ENCODE measurements at places on chromosomes 5 and 9. TPM values are rescaled to one million over a fixed set of nuclear protein-coding genes. Genes with fewer than 3 reads are reported as not detected.

The UNC13B gene
- total RNA-seq, result 17.8 TPM

The DIPK1B gene
- 35.2 TPM for total RNA-seq

The SV2C gene
- not detected for total RNA-seq

The TMEM174 gene
- total RNA-seq, result not detected

The FOXD4L6 gene
- total RNA-seq, result 0.15 TPM

The DMRT3 gene
- total RNA-seq, result not detected

The ST6GALNAC6 gene
- total RNA-seq, result 56.7 TPM

The ZNF608 gene
- total RNA-seq, result 28.0 TPM

The RETREG1 gene
- 145 TPM for total RNA-seq

The ZBED3 gene
- 9.7 TPM for total RNA-seq

The ANKRD31 gene
- 0.08 TPM for total RNA-seq

The FAM193B gene
- 30.1 TPM for total RNA-seq

The SLC23A1 gene
- total RNA-seq, result not detected

The CACNA1B gene
- total RNA-seq, result 0.39 TPM

The SLC25A2 gene
- total RNA-seq, result not detected

The MEIKIN gene
- not detected for total RNA-seq

The SPINK6 gene
- total RNA-seq, result not detected

The NIPAL4 gene
- 0.12 TPM for total RNA-seq

The SHC3 gene
- total RNA-seq, result 2.7 TPM

The FCN2 gene
- 2.0 TPM for total RNA-seq

The FOXD4L3 gene
- not detected for total RNA-seq

The ZFP2 gene
- 1.2 TPM for total RNA-seq

The SPTAN1 gene
- 277 TPM for total RNA-seq

The GARIN3 gene
- not detected for total RNA-seq

The PHAX gene
- 30.3 TPM for total RNA-seq

The NSG2 gene
- not detected for total RNA-seq

The FBP2 gene
- 0.62 TPM for total RNA-seq

The QRFP gene
- total RNA-seq, result not detected

The GRM6 gene
- not detected for total RNA-seq

The ATG10 gene
- 6.2 TPM for total RNA-seq

The IL7R gene
- 10.3 TPM for total RNA-seq

The CARD9 gene
- total RNA-seq, result 0.86 TPM

The RXFP3 gene
- total RNA-seq, result not detected

The GBA2 gene
- 97.7 TPM for total RNA-seq

The MAMDC2 gene
- 19.6 TPM for total RNA-seq

The PCDHB15 gene
- total RNA-seq, result 5.7 TPM

The ADAMTS6 gene
- 1.7 TPM for total RNA-seq

The OR1Q1 gene
- not detected for total RNA-seq

The PHPT1 gene
- 184 TPM for total RNA-seq

The CXCL14 gene
- 11.7 TPM for total RNA-seq

All from left cardiac atrium (tissue), 4 donors.